ENCODE measurements at places on chromosomes 13 and 19. TPM values are rescaled to one million over a fixed set of nuclear protein-coding genes. Genes with fewer than 3 reads are reported as not detected.

OR4F17 gene
- polyA plus RNA-seq, result not detected

C13orf46 gene
- polyA plus RNA-seq, result 0.57 TPM

PODNL1 gene
- 0.75 TPM for polyA plus RNA-seq

FLT1 gene
- polyA plus RNA-seq, result 14.4 TPM

JAK3 gene
- polyA plus RNA-seq, result 1.9 TPM

ZNF221 gene
- 2.4 TPM for polyA plus RNA-seq

SWSAP1 gene
- polyA plus RNA-seq, result 1.3 TPM

- no peak for DNase-seq
Measured at GRCh38 chr19:3366753-3367627, 607 bp downstream of the NFIC start.

GRCh38 chr13:20241593-20241992, 9.5 kb upstream of the GJB6 start:
- DNase-seq, result no peak

GRCh38 chr13:71516521-71516920, 350.5 kb downstream of the DACH1 start:
- DNase-seq, result no peak

GRCh38 chr19:55028757-55029156, 9.3 kb downstream of the GP6 start:
- no peak for DNase-seq

DNA sequence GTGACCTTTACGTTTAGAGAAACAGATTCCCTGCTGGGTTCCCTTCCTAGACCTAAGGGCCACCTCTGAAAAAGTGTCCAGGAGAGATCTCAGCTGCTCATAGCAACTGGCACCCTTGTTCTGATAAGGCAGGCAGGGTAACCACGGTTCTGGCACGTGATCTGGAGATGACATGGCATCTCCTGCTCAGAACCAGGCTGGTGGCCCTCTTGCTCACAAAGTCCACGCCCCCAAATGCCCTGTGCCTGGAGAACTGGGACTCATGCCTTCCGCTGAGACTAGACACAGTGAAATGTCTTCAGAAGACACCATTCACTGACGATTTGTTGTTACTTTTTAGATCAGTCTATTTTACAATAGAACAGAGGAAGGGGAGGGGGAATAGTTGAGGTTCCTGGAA, 174.1 kb downstream of the ZNF536 start:
- DNase-seq, result no peak

DNA sequence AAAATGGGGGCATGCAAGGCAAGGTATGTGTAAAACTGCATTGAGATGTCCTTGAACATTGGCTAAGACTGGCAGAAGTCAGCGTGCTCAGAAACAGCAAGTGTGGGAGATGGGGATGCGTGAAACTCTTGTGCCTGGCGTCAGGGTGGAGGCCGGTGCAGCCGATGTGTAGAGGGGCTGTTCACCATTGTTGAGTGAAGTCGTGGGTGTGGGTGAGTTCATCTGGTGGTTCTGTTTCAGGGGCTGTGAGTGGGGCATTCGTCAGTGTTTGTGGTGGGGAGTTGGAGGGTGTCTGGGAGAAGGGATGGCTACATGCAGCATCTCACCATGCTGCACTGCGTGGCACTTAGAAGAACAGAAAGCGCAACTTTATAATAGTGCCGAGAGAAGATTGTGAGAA, 11.4 kb upstream of the MIA start:
- no peak for DNase-seq

GRCh38 chr13:36006894-36007675, 124.1 kb downstream of the DCLK1 start:
- DNase-seq, result no peak

- no peak for DNase-seq
Measured at GRCh38 chr19:14686411-14686810, 3.4 kb upstream of the ZNF333 start.

DNA sequence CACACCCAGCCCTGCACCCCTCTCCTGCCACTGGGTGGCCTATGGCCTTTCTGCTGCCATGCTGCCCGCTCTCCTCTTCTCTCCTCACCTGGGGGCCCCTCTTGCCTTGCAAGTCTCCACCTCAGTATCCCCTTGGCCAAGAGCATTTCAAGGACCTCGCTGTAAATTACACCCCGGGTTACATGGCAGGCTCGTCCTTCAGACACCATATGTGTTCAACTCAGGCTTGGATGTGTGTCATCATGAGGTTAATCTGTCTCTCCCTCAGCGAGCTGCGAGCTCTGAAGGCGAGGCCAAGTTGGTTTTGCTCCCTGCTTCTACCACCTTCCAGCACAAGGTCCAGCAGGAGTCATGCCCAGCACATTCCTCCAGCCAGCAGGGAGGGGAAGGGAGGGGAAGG, 74.8 kb upstream of the TM9SF2 start:
- no peak for DNase-seq

DNA sequence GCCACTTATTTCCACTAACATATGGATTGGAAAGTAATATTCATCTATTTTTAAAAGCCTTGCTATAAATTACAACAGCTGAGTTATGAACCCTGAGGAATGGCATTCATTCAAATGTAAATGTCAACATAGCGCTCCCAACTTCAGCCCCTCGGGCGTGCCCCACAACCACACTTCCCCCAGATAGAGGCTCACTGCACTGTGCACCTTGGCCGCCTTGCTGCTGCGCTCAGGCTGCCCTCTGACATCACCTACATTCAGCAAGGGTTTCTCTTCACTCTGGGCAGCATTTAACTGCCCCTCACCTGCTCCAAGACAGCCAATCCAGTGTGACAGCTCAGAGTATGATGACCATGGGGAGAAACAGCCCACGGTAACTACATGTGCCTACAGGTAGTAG, 35.1 kb downstream of the SIAH3 start:
- DNase-seq, result no peak

GRCh38 chr13:50222569-50223332, 207.5 kb downstream of the KCNRG start:
- DNase-seq, result no peak

DNA sequence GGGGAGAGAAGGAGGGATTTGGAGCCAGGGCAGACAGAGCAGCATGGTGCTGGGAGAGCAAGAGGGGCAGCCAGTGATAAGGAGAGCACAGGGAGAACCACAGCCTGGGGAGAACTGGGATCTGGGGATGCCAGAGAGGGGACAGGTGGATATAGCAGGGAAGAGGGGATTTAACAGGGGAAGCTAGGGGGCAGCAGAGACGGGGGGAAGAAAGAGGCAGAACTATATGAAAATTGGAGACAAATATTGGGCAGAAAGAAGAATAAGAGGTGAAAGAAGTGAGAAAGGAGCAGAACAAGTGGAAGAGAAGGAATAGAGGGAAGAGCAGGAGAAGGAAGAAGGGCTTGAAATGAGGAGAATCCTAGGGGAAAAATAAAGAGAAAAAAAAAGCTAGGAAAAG, 6.5 kb upstream of the ZNF528 start:
- no peak for DNase-seq

- DNase-seq, result no peak
Measured at GRCh38 chr19:41935760-41936415, 7.6 kb upstream of the ERFL start.

- no peak for DNase-seq
Measured at GRCh38 chr13:104954210-104954609, 1581.3 kb downstream of the EFNB2 start.

DNA sequence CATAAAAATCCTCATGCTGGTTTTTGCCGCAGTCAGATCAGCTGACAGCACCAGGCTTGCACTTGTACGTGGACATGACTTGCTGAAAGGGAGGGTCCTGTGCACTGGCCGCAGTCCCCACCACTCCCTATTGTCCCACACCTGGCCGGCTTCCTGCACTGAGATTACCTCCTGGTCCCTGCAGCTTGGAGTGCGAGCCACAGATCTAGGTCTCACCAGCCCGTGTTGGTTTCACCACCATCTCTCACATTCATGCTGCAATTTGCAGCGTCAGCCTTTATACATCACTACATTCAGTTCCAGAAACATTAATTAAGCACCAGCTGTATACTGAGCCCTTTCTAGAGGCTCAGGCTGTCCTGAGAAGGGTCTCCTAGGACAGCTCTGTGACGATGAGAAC, 15.0 kb upstream of the CD22 start:
- DNase-seq, result no peak

- DNase-seq, result no peak
Measured at GRCh38 chr19:33806434-33806881, 9.8 kb downstream of the KCTD15 start.

Measured in forelimb muscle (tissue), 1 donor.